ENCODE measurements at places on chromosomes 6 and 20. TPM values are rescaled to one million over a fixed set of nuclear protein-coding genes. Genes with fewer than 3 reads are reported as not detected.

- H3K36me3 ChIP-seq = no peaks in the 10 kb centered on the region
- no peak overlapping the region for H3K27ac ChIP-seq
- H3K27me3 ChIP-seq = no peaks in the 10 kb centered on the region
These were observed 780.0 kb downstream of the BCKDHB start for GRCh38 chr6:80886475-80886874.

DNA sequence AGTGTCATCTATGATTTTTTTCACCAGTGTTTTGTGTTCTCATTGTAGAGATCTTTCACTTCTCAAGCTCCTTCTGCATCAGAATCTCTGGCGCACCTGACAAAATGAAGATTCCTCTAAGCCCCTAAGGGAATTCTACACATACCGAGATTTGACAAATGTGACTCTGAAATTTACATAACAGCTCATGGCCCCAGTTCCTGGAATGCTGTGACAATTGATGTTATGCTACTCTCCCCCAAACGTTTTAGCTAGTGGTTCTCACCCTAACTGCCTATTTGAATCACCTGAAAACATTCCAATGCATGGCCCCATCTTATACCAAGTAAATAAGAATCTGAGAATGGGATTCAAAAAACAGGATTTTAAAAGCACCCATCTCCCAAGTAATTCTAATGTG, 162.1 kb upstream of the FKBP1C start:
- no peaks in the 10 kb centered on the region for H3K4me1 ChIP-seq
- H3K27ac ChIP-seq = no peak overlapping the region
- no peak for DNase-seq

DNA sequence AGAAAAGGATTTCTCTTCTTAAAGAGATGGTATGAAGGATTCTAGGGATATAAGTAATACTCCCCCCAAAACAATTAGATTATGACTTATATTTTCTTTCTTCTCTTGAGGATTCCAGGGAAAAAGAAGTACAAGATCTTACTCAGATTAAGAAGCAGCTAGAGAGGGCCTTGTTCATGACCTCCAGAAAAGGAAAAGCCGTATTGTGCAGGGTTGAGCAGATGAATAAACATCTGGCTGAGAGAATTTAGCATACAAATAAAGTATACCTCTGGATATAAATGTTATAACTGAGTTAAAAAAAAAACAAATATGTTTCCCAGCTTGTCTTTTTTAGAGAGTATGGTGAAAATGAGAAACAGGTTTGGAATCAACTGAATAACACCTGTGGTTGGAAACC, 11.3 kb downstream of the MYO6 start:
- DNase-seq = no peak
- no peaks in the 10 kb centered on the region for H3K36me3 ChIP-seq
- H3K4me1 ChIP-seq = no peaks in the 10 kb centered on the region

DNA sequence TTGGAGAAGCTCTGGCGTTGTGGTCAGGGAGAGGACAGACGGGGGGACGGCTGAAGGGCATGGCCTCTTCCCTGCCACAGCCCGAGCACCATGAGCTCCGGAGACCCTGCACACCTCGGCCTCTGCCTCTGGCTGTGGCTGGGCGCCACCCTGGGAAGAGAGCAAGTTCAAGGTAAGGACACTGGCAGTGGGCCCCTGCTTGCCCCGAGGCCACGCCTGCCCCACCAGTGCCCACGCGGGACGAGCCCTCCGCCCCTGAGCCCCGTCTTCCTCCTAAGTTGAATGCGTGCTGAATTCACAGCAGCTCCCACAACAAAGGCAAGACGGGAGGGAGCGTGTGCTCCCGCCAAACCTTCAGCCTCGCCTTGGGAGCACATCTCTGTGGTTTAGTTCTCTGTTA, 2.0 kb downstream of the COL20A1 start:
- no peak for DNase-seq
- no peak overlapping the region for H3K27ac ChIP-seq
- H3K36me3 ChIP-seq = no peaks in the 10 kb centered on the region
- H3K4me1 ChIP-seq = no peaks in the 10 kb centered on the region

Gene TGM2
- 222 TPM for total RNA-seq

Gene EPPIN
- total RNA-seq = not detected

All from esophagus muscularis mucosa (tissue), 4 donors.